Smooth muscle cell of the coronary artery (primary cell): ENCODE measurements at places on chromosomes 4 and X. TPM values are rescaled to one million over a fixed set of nuclear protein-coding genes. Genes with fewer than 3 reads are reported as not detected.

The AREG gene
- 0.47 TPM in 1 of 2 replicates, not detected in the other for total RNA-seq

The CCKAR gene
- under 0.01 TPM in 1 of 2 replicates, not detected in the other for total RNA-seq

The OTC gene
- total RNA-seq, result not detected in 2 replicates

The POU3F4 gene
- total RNA-seq, result not detected in 2 replicates

The GAGE2A gene
- not detected in 2 replicates for total RNA-seq

The CTAG1B gene
- not detected in 2 replicates for total RNA-seq

The CASP6 gene
- total RNA-seq, result 25.2 and 31.0 TPM in 2 replicates

The FRMD7 gene
- under 0.01 TPM in 1 of 2 replicates, not detected in the other for total RNA-seq

The ANAPC10 gene
- 15.7 and 16.3 TPM in 2 replicates for total RNA-seq

The SH3TC1 gene
- 1.2 and 6.8 TPM in 2 replicates for total RNA-seq
